ENCODE measurements at places on chromosomes 5 and 9.

- DNase-seq = no peak
These were observed 21.4 kb upstream of the OTULINL start for GRCh38 chr5:14560091-14560595.

DNA sequence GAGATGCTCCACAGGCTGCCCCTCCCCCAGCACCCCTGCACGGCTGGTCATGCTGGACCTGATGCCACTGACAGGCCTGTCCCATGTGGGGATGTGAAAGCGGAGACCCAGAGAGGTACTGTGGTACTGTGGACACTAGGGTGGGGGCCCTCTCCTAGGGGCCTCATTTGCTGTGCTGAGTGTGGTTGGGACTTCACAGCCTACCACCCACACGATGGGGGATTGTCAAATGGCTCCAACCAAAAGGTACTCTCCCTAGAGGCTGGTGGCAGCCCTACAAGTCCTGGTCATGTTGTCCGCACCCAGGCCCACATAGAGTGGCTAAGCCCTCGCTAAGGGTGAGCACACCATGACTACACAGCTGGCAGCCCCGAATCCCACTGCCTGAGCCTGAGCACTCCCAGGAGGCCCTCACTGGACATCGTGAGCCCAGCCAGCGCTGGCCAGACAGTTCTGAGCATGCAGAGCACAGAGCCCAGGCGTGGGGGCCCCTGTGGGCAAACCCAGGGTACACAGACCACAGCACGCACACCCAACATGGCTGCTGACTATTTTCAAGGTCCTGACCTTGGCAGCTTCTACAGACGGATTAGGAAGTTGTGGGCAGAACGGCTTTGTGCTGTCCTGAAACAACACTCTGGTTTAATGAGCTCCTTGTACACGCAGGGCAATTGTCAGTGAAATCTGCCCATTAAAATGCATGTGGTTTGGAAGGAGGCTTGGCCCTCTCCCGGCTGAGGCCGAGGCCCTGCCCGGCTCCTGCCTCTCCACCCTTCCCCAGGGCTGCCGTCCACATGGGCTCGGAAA, 214.1 kb downstream of the HSPA4 start:
- no peak for DNase-seq

DNA sequence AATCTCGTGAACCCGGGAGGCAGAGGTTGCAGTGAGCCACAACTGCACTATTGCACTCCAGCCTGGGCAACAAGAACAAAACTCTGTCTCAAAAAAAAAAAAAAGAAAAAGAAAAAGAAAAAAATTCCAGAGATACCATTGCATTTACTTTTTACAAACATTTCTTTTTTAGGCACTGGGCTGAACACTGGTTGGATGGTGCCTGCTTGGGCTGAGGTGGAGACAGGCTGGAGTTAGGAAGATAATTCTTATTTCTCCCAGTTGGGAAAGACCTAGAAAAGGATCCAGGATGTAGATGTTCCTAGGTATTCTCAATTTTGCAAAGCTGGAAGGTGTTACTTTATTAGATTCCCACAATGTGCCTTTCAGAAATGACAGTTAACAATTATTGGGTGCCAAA, 49.9 kb upstream of the JMY start:
- DNase-seq = no peak

DNA sequence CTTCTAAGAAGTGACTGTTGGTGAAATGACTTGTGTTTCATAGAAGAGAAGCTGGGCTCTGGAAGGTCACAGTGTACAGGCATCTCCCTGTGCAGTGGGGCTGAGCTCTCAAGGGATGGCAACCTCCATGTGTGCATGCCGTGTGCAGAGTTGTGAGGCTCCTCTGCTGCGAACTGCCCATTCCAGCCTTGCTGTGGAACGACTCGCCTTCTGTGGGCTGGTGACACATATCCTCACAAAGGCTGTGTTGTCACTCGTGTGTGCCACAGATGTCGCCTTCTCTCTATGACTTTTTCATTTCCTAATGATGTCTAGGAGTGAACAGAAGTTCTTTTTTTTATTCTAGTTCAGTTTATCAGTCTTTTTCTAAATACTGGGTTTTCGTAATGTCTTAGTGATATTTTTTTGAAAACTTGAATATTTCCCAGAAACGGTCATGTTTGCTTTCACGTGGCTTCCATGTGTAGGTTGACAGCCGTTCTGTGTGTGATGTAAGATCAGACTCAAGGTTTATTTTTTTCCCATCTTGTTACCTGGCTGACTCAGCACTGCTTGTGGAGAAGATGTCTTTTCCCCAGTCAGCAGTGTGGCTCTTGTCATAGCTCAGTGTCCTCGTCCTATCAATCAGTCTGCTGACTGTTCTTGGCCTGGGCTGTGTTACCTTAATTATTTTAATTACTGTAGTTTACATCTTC, 57.3 kb upstream of the CACNA1B start:
- no peak for DNase-seq

Data from activated naive CD4-positive, alpha-beta T cell treated with anti-CD3 and anti-CD28 coated beads, Interleukin-2, amount 50 U/mL, for 72 hours (primary cell).